Activated CD4-positive, alpha-beta T cell treated with anti-CD3 and anti-CD28 coated beads, Interleukin-2, Interleukin-4, amounts not matched to agents 100 ng/mL and 50 ng/mL, durations not matched to agents 16 hours and 8 hours (primary cell): ENCODE measurements at places on chromosomes 2 and 18.

DNA sequence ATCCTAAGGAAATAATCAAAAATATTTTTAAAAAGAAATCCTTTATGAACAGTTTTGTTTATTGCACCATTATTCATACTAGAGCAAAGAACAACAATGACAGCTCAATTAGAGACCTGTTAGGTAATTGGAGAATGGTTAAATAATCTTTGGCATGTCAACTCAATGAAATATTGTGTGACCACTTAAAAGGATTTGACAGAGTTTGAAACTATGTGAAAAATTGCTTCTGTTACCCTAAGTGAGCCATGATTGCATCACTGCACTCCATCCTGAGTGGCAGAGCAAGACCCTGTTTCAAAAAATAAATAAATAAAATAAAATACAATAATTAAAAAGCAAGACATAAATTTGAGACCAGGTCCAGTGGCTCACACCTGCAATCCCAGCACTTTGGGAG lies 66.1 kb upstream of the ATP8B1 start:
- no peak for DNase-seq

DNA sequence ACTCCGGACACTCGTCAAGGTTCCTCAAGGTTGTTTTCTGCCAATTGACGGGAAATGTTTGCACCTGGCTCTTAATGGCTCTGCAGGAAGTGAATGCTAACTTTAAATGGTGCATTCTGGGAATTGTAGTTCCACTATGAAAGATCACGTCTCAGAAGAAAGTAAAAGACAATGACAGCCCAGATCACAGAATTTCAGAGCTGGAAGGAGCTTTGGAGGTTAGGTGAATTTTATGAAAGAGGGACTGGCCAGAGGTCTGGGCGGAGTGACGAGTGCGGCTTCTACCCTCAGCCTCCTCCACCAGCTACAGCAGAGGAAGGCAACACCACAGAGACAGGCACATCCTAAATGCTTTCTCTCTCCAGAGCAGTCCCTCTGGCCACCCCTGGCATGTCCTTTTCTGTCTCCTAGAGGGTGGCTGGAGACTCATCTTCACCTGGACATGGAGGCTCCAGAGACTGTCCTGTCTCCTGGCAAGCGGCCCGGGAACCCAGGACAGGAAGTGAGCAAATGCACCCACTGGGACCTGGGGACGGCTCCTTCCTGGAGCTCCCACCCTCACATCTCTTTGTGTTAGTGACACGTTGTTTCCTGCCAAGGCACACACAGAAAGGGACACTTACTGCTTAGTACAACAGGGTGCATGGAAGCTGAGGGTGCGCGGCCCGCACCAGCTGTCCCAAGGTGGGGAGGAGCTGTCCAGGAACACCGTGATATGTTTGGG lies 19.4 kb downstream of the THAP4 start:
- peak; percentile 46 for DNase-seq

GRCh38 chr18:79515331-79515730 lies 119.6 kb downstream of the NFATC1 start:
- no peak for DNase-seq

DNA sequence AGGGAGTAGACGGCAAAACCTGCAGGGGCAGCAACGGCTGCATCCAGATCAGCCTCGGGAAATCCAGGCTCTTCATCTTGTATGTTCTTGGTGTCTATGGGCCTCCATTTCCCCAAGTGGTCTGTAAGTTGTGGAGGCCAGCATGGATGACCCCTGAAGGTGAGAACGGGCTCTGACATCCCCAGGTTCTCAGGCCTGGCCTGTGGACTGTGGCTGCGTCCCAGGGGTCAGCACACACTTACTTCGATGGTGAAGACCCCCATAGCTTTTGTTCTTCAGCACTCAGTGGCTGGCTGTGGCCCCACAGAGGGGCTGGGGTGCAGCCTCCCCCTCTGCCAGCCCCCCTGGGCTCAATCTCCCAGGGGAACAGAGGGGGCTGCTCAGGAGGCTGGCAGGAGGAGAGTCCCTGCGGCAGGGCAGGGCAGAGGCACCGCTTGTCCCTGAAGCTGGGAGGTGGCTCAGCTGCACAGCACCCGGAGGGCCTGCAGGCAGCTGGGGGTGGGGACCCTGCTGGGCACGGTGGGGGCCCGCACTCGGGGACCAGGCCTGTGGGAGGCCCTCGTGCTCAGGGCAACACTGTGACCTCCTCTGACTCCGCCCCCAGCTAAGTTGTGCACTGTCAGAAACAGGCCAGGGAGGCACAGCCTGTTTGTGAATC lies 3.8 kb downstream of the SLC66A3 start:
- no peak for DNase-seq

DNA sequence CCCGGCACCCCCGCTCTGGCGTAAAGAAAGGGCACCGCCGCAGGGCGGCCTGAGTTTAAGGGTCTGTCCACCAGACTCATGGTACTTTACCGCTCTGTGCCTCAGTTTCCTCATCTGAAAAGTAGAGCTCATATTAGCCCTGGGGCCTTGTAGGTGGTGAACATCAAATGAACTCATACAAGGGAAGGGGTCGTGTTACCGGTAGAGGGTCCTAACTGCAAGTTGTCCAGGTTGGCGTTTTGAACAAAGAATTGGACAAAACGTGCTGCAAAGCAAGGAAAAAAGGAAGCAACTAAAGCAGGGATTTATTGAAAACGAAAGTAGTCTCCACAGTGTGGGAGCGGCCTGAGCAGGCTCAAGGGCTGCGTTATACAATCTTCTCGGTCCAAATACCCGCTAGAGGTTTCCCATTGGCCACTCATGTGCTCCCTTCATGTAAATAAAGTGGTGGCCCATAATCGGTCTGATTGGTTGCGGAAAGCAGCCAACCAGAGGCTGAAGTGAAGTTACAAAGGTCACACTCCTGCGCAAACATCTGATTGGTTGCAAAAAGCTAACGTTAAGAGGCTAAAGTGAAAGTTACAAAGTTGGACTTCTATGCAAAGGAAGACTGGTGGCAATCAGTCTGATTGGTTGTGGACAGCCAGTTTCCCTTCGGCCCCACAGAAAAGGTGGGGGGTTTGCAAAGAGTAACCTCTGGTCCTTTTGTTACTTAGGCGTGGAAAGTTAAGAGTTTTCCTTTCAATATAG lies 80.7 kb upstream of the LDLRAD4 start:
- DNase-seq: peak; percentile 83

- DNase-seq: no peak
These were observed 12.6 kb upstream of the TMX3 start for GRCh38 chr18:68727506-68727905.

DNA sequence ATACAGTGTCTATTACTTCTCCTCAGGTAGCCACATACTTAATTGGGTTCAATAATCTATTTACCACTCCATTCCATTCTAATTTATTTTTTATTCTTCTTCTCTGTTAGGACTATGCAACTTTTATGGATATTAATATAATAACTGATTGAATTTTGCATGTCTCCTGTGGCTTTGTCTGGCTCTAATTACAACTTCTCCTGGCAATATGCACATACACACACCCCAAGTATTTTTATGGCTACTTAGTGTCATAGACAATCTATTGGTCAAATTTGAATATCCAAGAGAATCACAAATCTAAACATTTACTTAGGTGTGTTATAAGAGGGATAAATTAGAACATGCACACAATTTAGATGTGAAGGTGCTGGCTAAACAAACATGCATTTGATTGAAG lies 73.1 kb downstream of the BOD1L2 start:
- no peak for DNase-seq

- no peak for DNase-seq
These were observed 63.3 kb downstream of the RPIA start for GRCh38 chr2:88754585-88755320.

DNA sequence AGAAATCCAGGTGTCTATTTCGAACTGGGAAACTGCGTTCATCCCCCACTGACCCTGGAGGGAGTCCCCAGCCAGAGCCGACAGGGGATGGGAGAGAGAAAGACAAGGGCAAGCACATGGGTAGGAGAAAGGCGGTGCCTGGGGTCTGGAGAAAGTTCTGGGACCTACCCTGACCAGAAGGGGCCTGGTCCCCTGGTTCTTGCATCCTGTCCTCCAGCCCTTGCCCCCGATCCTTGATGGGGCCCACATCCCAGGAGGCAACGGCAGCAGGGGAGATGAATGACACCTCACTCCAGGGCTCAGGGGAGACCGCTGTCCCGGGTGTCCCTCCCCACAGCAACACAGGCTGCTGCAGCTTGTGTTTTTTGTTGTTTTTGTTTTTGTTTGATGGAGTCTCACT lies 4.9 kb downstream of the ADCY3 start:
- DNase-seq: no peak

GRCh38 chr2:238459081-238459629 lies 32.4 kb downstream of the ASB1 start:
- DNase-seq: no peak

GRCh38 chr2:237434866-237435311 lies 20.9 kb upstream of the COL6A3 start:
- DNase-seq: peak; percentile 85

GRCh38 chr2:204049635-204050034 lies 113.1 kb downstream of the ICOS start:
- no peak for DNase-seq

DNA sequence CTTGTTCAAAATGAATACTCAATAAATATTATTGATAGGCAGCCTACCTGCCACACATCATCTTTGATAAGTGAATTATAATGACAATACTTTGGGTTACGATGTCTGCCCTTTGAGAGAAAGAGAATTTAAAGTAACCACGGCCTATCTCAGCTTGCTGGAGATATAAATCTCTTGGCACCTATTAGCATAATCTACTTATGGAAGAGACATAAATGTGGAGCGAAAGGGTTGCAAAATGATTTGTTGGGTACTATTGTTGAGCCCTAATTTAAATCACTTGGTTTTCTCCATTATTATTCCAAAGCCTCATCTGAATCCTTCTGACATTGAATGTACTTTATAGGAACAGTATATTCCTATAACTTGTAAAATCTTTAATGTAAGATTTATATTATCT lies 520.1 kb downstream of the DPP10 start:
- no peak for DNase-seq
